ENCODE measurements at places on chromosomes 1 and 21. TPM values are rescaled to one million over a fixed set of nuclear protein-coding genes. Genes with fewer than 3 reads are reported as not detected.

The TNFRSF8 gene
- 20.5 TPM for total RNA-seq

DNA sequence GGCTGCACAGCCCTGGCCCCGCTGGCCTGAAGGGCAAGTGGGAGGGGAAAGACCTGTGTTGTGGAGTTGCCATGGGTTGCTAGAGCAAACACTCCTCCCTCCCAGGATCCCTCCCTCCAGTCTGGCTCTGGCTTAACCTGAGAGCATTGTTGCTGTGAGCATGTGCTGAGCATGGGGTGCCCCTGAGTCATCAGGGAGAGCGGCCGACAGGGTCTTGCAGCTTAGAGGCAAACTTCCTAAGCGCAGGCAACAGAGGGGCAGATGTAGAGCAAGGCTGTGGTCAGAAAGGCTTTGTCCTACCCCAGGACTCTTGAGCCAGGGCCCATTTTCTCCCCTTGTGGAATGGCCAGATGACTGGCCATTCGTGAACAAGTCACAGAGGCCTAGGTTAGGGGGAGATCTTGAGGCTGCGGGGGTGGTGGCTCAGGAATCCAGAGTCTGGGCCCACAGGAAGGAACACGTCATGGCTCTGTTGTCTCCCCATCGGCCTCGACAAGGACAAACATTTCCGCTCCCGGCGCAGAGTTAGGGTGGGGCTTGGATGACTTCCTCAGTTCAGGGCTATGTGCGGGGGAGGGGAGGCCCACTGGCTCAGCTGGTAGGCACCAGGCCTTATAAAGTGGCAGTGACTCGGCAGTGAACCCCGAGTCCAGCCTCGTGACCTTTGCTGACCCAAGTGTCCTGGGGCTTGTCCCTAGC lies 362 bp upstream of the DYNLT4 start:
- H3K27me3 ChIP-seq, result peaks cover 7% of the 10 kb centered on the region
- H3K36me3 ChIP-seq, result peaks cover 16% of the 10 kb centered on the region
- DNase-seq, result peak; percentile 77
- H3K4me3 ChIP-seq, result peak overlapping the region; percentile 19

DNA sequence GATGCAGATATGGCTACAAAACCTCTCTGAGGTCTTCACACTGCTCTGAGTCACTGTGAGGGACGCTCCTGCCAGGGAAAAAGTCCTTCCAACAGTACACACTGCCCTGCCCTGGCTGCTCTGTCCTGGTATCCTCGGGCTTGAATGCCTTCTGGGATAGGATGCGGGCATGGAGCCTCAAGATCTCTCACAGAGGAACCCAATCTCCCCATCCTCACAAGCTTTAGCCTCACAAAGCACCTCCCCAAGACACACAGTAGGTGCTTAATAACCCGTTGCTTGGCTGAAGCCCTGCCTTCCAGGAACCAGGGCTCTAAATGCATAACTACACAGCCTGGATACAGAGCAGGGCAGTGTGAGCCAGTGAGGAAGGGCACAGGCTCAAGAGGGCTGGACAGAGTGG lies 9.2 kb downstream of the RAP1GAP start:
- H3K4me3 ChIP-seq, result peak overlapping the region; percentile 77
- H3K36me3 ChIP-seq, result no peaks in the 10 kb centered on the region
- H3K27me3 ChIP-seq, result peaks cover 25% of the 10 kb centered on the region
- no peak for DNase-seq
- H3K27ac ChIP-seq, result no peak overlapping the region

DNA sequence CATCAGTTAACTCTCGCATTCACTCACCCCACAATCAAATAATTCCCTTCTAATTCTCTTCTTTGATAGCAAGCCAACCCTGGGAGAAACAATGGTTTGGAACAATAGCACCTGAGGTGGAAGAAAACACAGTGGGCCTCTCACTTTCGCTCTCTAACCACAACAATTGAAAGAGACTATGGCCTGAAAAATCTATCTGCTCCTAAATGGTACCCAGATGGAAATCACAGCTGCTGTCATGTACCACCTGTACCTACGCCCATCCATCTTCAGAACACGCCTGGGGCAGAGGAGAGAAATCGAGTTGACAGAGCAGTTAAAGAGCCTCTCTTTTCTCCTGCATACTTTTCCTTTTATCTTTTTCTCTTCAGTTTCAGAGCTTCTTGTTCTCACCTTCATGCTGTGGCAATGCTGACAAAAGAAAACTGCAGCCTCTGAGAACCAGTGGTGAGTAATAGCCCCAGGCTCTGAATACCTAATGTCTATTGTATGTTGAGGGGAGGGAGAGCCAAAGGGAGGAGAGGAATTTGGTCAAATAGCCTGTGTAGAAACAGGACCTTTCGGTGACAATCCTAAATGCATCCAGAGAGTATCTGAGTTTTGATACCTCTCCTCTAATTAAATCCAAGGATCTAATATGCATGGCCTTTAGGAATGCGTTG lies 57.7 kb downstream of the ZC3H11B start:
- H3K4me1 ChIP-seq, result peaks cover 21% of the 10 kb centered on the region
- no peak overlapping the region for H3K4me3 ChIP-seq
- no peaks in the 10 kb centered on the region for H3K36me3 ChIP-seq
- DNase-seq, result peak; percentile 13
- H3K27ac ChIP-seq, result peak overlapping the region; percentile 72

GRCh38 chr1:198423673-198424072 lies 116.8 kb downstream of the ATP6V1G3 start:
- H3K27ac ChIP-seq, result peak overlapping the region; percentile 25
- DNase-seq, result peak; percentile 11
- H3K27me3 ChIP-seq, result no peaks in the 10 kb centered on the region

- H3K4me1 ChIP-seq, result peaks cover under 1% of the 10 kb centered on the region
- DNase-seq, result no peak
- no peaks in the 10 kb centered on the region for H3K36me3 ChIP-seq
- no peak overlapping the region for H3K4me3 ChIP-seq
- peaks cover 14% of the 10 kb centered on the region for H3K27me3 ChIP-seq
Observed at GRCh38 chr1:155106862-155107261, 20.8 kb upstream of the EFNA1 start.

GRCh38 chr1:154422521-154422920 lies 17.4 kb downstream of the IL6R start:
- DNase-seq, result no peak
- H3K4me3 ChIP-seq, result no peak overlapping the region
- no peaks in the 10 kb centered on the region for H3K27me3 ChIP-seq

- DNase-seq, result peak; percentile 84
- no peaks in the 10 kb centered on the region for H3K27me3 ChIP-seq
- H3K4me3 ChIP-seq, result no peak overlapping the region
- peaks cover 21% of the 10 kb centered on the region for H3K4me1 ChIP-seq
- H3K27ac ChIP-seq, result no peak overlapping the region
- no peaks in the 10 kb centered on the region for H3K36me3 ChIP-seq
Observed at GRCh38 chr21:36422279-36423098, 37.3 kb downstream of the CHAF1B start.

DNA sequence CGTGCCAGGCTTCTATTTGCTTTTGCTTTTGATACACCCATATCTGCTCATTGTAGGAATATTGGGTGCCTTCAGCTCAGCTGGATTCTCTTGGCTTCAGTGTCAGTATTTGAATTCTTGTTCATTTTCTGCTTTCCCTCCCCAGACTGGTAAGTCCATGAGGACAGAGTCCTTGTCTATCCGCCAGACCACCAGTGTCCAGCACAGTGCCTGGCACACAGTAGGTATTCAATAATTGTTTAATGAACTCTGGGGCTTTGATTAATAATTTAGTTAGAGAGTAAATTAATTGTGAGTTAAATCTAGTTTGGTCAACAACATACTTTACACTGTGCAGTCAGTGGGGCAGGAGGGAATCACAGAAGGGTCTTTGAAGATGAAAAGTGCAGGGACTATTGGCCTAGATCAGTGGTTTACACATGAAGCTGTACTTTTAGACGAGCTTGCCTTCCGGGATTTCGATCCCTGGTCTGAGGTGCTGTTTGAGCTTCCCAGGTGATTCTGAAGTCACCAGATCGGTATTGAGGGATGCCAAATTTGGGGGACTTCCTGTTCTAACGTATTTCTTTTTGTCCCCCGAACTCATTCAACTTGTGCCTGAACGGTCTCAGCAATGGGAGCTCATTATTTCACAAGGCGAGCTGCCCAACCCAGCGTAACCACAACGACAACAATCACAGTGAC lies 119.1 kb upstream of the JUN start:
- no peak for DNase-seq
- peak overlapping the region; percentile 56 for H3K4me3 ChIP-seq
- no peaks in the 10 kb centered on the region for H3K36me3 ChIP-seq
- H3K27me3 ChIP-seq, result peaks cover 8% of the 10 kb centered on the region
- no peak overlapping the region for H3K27ac ChIP-seq
- peaks cover 19% of the 10 kb centered on the region for H3K4me1 ChIP-seq

GRCh38 chr1:29541631-29542030 lies 305.3 kb downstream of the PTPRU start:
- no peaks in the 10 kb centered on the region for H3K27me3 ChIP-seq
- H3K27ac ChIP-seq, result no peak overlapping the region
- no peak for DNase-seq
- no peaks in the 10 kb centered on the region for H3K4me1 ChIP-seq

The VWA5B1 gene
- 1.4 TPM for total RNA-seq

The ZCCHC17 gene
- 40.6 TPM for total RNA-seq

GRCh38 chr21:33155422-33155821 lies 74.3 kb upstream of the IFNAR2 start:
- H3K36me3 ChIP-seq, result no peaks in the 10 kb centered on the region
- no peak overlapping the region for H3K27ac ChIP-seq
- H3K4me1 ChIP-seq, result peaks cover 10% of the 10 kb centered on the region
- DNase-seq, result no peak

- no peaks in the 10 kb centered on the region for H3K27me3 ChIP-seq
- no peak for DNase-seq
- H3K4me1 ChIP-seq, result peaks cover 5% of the 10 kb centered on the region
- H3K36me3 ChIP-seq, result peaks cover 11% of the 10 kb centered on the region
Observed at GRCh38 chr21:43201491-43201890, 32.7 kb downstream of the CRYAA start.

DNA sequence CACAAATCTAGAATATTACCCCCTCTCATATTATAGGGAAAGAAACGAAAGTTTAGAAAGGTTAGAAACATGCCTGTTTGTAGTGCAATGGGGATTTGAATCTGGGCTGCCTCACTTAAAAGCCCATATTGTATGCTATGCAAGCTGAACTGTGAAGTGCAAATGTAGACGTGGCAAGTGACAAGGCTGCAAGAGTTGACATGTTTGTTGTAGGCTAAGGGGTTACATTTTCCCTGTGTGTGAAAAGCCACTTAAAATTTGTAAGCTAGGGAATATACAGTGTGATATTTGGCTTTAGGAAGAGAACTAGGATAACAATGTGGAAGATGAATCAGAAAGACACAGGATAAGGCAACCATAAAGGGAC lies 29.0 kb downstream of the WDR26 start:
- no peak overlapping the region for H3K4me3 ChIP-seq
- no peak for DNase-seq
- H3K36me3 ChIP-seq, result peaks cover 66% of the 10 kb centered on the region
- H3K4me1 ChIP-seq, result no peaks in the 10 kb centered on the region
- no peaks in the 10 kb centered on the region for H3K27me3 ChIP-seq

The RIMS3 gene
- total RNA-seq, result 19.9 TPM

DNA sequence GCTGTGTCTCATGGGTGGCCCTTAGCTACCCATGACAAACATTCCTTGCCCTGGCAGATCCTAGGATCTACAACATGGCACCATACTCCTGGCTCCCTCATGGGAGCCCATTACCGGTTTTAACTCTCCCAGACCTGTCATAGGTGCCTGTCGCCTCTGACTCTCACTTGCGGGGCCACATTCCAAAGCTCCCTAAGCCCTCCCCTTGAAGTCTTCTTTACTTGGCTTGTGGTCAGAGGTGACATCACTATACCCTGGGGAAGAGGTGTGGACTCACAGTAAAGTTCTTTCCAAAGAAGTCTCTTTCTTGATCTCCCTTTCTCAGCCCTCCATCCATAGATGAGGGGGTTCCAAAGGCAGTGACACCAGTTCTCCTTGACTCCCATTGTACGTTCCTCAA lies 5.4 kb upstream of the SLAMF9 start:
- H3K4me3 ChIP-seq, result no peak overlapping the region
- no peak for DNase-seq
- H3K36me3 ChIP-seq, result no peaks in the 10 kb centered on the region

- H3K4me1 ChIP-seq, result peaks cover 54% of the 10 kb centered on the region
- H3K27ac ChIP-seq, result peak overlapping the region; percentile 96
- H3K4me3 ChIP-seq, result no peak overlapping the region
- H3K36me3 ChIP-seq, result peaks cover 17% of the 10 kb centered on the region
Observed at GRCh38 chr1:117268535-117269455, 58.1 kb upstream of the VTCN1 start.

GRCh38 chr1:98084188-98084587 lies 163.4 kb upstream of the DPYD start:
- H3K36me3 ChIP-seq, result no peaks in the 10 kb centered on the region
- peaks cover 31% of the 10 kb centered on the region for H3K4me1 ChIP-seq
- no peak overlapping the region for H3K4me3 ChIP-seq

The B3GALNT2 gene
- 41.7 TPM for total RNA-seq

DNA sequence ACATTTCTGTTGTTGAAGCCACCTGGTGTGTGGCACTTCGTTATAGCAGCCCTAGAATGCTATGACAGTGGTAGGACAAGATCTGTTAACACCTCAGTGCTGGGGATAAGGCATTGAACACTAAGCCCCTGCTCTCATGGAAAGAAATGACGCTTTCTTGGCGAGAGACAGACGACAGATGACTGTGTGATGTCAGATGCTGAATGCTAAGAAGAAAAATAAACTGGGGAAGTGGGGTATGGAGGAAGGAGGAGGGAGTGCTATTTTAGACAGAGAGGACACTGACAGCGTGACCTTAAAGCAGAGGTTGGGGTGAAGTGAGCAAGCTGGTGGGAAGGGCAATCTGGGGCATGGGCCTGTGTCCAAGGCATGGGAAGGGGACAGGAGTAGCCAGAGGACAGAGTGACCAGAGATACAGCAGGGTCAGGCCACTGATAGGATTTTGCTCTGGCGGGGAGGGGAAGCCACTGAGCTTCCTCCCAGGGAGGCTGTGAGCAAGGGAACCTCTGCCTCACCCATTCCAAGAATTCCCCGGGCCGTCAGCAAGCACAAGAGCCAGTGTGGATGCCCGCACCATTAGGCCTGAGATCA lies 15.2 kb downstream of the DOP1B start:
- no peak overlapping the region for H3K4me3 ChIP-seq
- no peaks in the 10 kb centered on the region for H3K4me1 ChIP-seq
- no peaks in the 10 kb centered on the region for H3K27me3 ChIP-seq
- H3K36me3 ChIP-seq, result peaks cover 12% of the 10 kb centered on the region

DNA sequence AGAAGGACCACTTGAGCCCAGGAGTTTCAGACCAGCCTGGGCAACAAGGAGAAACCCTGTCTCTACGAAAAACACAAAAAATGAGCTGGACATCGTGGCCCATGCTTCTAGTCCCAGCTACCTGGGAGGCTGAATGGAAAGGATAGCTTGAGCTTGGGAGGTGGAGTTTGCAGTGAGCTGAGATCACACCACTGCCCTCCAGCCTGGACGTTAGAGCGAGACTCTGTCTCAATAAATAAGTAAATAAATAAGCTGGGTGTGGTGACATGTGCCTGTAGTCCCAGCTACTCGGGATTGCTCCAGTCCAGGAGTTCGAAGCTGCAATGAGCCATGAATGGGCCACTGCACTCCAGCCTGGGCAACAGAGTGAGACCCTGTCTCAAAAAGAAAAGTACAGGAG lies 3.6 kb downstream of the AKR1A1 start:
- DNase-seq, result no peak
- H3K27me3 ChIP-seq, result no peaks in the 10 kb centered on the region
- H3K36me3 ChIP-seq, result peaks cover 39% of the 10 kb centered on the region
- no peak overlapping the region for H3K4me3 ChIP-seq

Measured in WTC11 (cell line).